Nucleus accumbens (tissue), 56 donors: ENCODE measurements at places on chromosomes 11 and 22.

- no peak for DNase-seq
Observed at GRCh38 chr11:117902001-117902845, 25.8 kb upstream of the FXYD6 start.

DNA sequence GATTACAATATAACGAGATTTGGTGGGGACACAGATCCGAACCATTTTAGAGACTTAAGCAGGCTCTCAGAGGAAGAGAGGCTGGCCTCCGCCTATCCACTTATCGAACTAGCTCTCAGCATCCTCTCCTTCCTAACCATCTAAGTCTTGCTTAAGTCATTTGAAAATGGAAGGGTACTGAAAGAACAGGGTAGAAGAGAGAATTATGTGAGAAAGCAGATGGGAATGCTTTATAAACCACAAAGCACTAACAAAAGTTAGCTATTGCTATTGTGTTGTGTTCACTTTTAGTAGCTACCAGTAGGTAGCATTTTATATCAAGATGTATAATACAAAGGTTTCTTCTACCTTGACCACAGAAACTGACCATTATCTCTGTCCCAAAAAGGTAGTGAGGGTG, 153.4 kb upstream of the CADM1 start:
- DNase-seq = no peak

DNA sequence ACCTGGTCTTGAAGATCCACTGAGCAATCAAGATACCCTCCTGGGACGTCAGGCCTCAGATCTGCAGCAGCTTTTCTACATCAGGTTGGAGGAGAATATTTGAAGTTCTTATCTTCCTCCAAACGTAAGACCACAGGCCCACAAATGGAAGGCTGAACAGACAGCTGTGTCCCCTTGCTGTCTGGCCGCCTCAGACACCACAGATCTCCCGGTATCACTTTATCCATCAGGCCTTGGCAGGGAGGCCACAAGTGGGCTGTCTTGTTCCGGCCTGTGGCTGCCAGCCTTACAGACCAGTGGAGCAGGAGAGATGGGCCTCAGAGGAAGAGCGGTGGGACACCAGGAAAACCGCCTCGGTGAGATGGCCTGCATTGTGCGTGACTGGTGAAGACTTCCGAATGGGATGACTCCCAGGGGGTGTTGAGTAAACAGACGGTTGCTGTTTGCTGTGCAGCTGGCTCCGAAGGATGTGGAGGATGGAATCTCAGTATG, 15.9 kb downstream of the UBASH3B start:
- DNase-seq = no peak

GRCh38 chr11:76385903-76386302, 4.8 kb downstream of the GVQW3 start:
- no peak for DNase-seq

DNA sequence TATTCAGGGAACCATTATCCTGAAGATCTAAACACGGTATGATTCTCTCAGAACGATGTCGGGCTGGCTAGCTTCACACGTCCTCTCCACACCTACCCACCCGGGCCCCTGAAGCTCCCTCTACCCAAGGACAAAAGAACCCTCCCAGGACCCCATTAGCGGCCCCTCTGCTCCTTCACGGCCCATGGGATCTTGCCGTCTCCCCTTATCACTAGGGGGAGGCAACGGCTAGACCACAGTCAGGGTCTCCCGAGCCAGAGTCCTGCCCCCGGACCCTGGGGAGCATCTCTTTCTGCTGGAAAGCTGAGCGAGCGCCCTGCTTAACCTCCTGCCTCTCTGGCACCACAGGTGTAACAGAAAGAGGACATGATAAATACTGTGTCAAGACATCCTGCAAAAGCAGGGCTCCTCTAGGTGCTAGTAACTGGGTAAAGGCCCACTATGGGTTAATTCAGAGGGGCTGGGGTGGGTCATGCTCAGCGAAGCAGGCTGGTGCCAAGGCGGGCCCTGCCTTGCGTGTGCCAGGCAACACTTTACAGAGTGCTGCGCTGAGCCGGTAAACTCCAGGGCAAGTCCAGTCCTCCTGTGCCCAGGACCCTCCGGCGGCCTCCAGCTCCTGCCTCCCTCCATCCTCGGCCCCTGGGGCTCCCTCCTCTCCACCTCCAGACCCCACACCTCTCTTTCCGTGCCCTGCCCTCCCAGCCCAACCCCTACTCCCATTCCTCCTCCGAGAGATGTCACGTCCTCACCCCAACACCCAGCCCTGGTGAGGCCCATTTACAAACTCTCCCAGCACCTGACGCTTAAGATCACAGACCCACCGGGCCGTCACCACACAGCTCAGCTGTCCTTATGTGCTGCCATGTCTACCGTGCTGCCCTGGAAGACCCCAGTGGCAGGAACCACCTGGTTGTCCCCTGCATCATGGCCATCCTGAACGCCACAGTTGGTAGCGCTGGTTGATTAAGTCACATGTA, 3.0 kb downstream of the TOLLIP start:
- no peak for DNase-seq

DNA sequence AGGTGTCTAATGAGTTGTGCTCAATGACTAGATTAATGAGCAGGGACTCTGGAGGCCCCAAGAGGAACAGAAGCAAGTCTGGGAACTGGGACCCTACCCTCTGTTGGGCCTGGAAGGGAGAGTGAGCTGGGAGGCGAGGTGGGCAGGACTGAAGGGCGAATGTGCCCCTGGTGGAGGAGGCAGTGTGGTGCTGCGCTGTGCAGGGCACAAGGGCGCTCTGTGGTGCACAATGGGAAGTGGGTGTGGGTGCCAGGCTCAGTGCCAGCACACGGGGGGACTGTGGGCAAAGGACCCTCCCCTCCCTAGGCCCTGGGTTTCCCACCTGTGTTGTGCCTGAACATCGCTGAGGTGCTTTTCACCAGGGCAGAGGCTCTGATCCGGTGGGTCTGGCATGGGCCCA, 57.5 kb upstream of the TTLL12 start:
- DNase-seq = no peak

- DNase-seq = no peak
Observed at GRCh38 chr22:39967996-39968972, 8.1 kb downstream of the TMA7B start.

GRCh38 chr11:17554487-17554886, 7.4 kb downstream of the OTOG start:
- DNase-seq = no peak

DNA sequence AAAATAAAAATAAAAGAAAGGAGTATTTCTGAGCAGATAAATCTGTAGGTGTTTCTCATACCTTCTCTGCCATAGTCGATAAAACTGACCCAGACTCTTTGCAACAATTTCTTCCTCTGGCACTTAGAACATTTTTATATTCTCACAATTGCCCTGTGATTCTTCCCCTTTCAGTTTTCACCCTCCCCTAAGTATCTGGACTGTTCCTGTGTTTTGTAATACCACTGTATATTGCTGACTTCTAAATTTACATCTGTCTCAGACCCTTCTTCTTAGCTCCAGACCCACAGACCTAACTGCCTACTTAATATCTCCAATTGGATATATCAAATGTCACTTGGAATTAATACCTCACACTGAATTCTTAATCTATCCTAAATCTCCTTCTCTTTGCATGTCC, 133.4 kb upstream of the DDI1 start:
- no peak for DNase-seq

DNA sequence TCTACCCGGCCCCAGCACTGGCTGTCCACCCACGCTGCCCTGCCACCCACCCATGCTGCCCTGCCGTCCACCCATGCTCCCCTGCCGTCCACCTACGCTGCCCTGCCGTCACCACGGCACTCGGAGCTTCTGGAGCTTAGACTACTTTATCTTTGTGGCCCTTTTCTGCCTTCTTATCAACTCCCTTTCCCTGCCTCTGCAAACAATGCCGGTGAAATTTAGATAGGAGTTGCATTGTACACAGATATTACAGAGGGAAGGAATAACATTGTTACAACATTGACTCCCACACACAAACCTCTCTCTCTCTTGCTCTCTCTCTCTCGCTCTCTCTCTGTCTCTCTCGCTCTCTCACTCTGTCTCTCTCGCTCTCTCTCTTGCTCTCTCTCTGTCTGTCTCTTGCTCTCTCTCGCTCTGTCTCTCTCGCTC, 33.7 kb upstream of the BRSK2 start:
- DNase-seq = no peak

GRCh38 chr11:134144744-134145143, 75.9 kb downstream of the JAM3 start:
- no peak for DNase-seq

GRCh38 chr11:73154178-73154577, 12.1 kb upstream of the FCHSD2 start:
- DNase-seq = no peak

DNA sequence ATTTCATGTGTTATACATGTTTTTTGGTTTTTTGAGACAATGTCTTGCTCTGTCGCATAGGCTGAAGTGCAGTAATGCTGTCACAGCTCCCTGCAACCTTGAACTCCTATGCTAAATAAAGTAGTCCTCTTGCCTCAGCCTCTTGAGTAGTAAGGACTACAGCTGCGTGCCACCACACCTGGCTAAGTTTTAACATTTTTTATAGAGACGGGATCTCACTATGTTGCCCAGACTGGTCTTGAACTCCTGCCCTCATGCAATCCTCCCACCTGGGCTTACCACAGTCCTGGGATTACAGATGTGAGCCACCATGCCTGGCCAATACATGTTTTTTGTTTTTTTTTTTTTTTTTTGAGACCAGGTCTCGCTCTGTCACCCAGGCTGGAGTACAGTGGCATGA, 33.9 kb downstream of the SWAP70 start:
- no peak for DNase-seq

GRCh38 chr11:112195951-112196351, 20.6 kb downstream of the BCO2 start:
- DNase-seq = no peak

DNA sequence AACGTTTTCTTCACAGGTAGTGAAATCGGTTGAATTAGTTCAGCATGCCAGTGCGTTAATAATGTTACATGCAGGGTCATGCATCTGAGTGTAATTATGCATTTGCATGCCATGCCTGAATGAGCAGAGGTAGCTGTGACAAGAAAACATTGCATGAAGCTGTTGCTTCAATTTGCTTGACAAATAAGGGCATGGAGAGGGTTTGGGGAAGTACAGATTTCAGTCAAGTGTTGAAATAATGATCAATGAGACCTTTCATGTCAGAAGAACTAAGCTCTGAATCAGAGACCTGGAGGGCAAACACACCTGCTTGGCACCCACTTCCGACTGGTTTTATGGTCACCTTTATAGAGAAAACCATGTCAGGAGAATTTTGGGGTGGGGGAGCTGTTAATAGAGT, 221.4 kb downstream of the DBX1 start:
- DNase-seq = no peak

- DNase-seq = no peak
Observed at GRCh38 chr11:116730241-116730561, 42.6 kb downstream of the BUD13 start.

GRCh38 chr11:16984229-16984628, 30.0 kb downstream of the PLEKHA7 start:
- DNase-seq = no peak

- DNase-seq = no peak
Observed at GRCh38 chr11:132942611-132943356, 589.5 kb downstream of the OPCML start.

GRCh38 chr11:27563201-27563600, 56.6 kb upstream of the LIN7C start:
- DNase-seq = no peak

GRCh38 chr22:16806401-16806800, 18.8 kb downstream of the XKR3 start:
- DNase-seq = no peak

- DNase-seq = no peak
Observed at GRCh38 chr11:12786891-12787290, 112.7 kb downstream of the TEAD1 start.

GRCh38 chr11:44388828-44389657, 79.1 kb upstream of the ALX4 start:
- DNase-seq = no peak

GRCh38 chr22:44409211-44409973, 88.6 kb downstream of the RTL6 start:
- no peak for DNase-seq

DNA sequence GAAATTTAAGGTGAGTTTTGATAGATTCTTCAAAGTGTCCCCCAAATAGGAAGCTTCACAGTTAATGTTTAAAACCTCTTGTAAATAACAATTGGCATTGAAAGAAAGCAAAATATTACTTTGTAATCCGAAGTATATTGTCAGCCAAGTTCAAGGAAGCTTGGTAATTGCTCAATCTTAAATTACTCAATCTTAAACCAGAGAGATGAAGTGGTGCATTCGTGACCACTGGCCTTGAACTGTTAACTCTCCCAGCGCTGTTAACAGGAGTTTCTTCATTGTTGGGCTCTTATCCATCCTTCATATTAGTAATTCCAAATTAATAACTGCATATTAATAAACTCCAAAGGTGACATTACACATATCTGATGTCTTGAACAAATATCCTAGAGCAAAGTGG, 20.6 kb upstream of the FDX1 start:
- DNase-seq = no peak

DNA sequence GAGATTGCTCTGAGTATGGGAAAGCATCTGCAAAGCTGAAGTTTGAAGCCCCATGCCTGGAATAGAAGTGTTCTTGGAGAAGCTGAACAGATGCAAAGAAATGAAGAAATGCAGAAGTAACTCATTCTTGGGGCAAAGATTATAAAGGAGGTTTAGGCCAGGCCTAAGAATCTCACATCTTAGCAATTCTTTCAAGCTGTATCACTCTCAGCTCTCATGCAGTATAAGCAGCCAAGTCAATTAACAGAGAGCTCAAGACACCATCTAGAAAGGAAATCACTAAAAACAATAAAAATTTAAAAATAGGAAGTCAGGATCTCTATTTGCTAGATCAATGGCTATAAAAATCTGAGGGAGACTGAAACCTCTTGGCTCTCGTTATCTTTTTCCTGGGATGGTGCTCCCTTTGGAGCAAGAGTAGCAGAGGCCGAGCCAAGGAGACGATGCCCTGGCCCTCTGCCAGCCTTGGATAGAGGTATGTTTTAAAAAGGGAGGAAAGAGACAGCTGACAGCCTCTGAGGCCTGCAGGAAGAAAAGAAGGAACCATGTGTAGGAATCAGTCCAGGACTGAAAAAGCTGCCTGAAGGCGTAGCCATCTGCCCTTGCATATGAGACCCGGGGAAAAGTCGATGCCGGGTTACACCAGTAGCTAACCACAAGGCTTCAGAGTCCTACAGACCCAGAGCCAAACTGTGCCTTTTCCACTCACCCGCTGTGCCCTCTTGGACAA, 229.8 kb downstream of the BLID start:
- DNase-seq = no peak

GRCh38 chr22:34878171-34878570, 187.8 kb upstream of the ISX start:
- DNase-seq = no peak

GRCh38 chr11:120192831-120193625, 17.8 kb upstream of the OAF start:
- DNase-seq = no peak
